Activated CD4-positive, alpha-beta T cell treated with anti-CD3 and anti-CD28 coated beads, Interleukin-2, amount 10 ng/mL, durations not matched to agents 24 days and 14 days (primary cell): ENCODE measurements at places on chromosomes 4 and X. TPM values are rescaled to one million over a fixed set of nuclear protein-coding genes. Genes with fewer than 3 reads are reported as not detected.

The RAB33A gene
- total RNA-seq, result 20.6 and 21.0 TPM in 2 replicates

The TMEM175 gene
- total RNA-seq, result 12.7 and 13.9 TPM in 2 replicates

The CT45A1 gene
- total RNA-seq, result not detected in 2 replicates

The SPIN4 gene
- total RNA-seq, result 4.9 and 5.3 TPM in 2 replicates

The KIAA1210 gene
- total RNA-seq, result not detected in 2 replicates

The SLC16A2 gene
- 0.40 and 0.58 TPM in 2 replicates for total RNA-seq

The CXCR3 gene
- 34.5 and 35.2 TPM in 2 replicates for total RNA-seq

The JAKMIP1 gene
- 10.3 and 11.3 TPM in 2 replicates for total RNA-seq

DNA sequence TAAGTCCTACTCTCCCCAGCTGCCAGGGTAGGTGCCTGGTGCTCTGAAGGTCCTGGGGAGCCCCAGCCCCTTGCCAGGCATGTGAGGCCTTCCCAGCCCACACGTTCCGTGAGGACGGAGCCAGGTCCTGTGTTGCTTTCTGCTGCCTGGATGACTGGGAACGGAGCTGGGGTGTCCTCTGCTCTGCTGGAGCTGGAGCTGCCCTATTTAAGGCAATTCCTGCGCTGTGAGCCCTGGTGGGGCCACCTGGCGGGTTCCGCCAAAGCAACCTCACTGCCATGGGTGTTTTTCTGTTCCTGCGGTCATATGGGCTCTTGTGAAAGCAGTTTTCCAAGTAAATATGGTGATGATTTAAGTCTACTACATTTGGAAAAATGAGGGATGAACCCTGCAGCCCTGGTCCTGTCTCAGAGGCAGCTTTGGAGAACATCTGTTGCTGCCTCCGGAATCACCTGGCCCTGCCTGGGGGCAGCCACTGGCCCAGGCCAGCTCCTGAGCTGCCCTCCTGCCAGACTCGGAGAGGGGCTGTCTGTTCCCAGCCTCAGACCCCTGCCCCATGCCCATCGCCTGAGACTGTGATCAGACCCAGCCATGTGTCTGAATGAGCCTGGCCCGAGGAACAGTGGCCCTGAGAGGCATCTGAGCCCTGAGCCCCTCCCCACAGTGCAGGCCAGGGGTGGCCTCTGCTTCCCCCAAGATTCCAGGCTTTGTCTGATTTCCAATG, 33.2 kb downstream of the FGFRL1 start:
- DNase-seq, result no peak

- no peak for DNase-seq
Observed at GRCh38 chr4:107255596-107255995, 219.5 kb upstream of the DKK2 start.

DNA sequence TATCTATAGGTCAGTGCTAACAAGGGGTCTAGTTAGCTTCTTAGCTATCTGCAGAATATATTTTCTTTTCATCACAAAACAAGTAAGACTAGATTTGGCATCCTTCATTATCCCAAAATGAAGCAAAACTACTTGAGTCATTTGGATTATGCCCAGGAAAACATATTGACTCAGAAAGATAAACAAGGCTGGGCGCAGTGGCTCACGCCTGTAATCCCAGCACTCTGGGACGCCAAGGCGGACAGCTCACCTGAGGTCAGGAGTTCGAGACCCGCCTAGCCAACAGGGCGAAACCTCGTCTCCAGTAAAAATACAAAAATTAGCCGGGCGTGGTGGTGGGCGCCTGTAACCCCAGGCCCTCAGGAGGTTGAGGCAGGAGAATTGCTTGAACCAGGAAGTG, 18.0 kb upstream of the MND1 start:
- DNase-seq, result no peak

GRCh38 chrX:47849778-47850177, 13.1 kb downstream of the ZNF81 start:
- no peak for DNase-seq

GRCh38 chr4:163614866-163615265, 120.4 kb downstream of the TMA16 start:
- DNase-seq, result no peak

DNA sequence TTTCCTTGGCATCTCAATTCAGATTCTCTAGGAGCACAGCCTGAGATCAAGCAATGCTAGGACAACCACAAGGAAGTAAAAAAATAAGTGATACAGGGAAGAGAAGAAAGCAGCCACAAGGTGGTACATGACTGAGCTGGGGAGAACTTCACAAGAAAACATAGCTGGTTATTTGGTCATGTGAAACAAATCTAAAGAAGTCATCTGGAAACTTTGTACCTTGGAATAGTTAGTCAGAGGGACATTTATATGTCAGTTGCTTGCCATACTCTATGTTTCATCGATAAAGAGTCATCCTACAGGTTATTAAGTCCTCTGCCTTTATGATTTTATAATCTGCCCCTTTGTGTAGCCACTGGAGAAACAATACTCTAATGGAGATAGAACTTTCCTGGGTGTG, 575.1 kb downstream of the IL15 start:
- DNase-seq, result no peak

DNA sequence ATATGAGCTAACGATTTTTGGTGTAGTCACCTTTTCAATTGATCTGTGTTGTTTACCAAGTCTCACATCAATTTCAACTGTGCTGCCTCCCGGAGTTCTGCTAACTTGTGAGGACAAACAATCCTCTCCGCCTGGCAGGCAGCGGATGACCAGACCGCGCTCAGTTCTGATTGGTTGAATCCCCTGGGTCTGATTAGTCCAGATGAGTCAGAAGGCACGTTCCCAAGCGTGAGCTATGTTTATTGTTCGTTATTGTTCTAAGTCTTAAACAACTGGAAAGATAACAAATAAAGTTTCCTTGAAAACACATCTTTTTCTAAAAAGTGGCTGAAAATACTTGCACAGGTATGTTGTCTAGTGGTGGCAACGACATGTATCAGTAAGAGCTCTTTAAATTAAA, 37.9 kb upstream of the TRPC3 start:
- DNase-seq, result no peak

- peak; percentile 44 for DNase-seq
Observed at GRCh38 chrX:126770179-126770578, 49.4 kb upstream of the PRR32 start.

DNA sequence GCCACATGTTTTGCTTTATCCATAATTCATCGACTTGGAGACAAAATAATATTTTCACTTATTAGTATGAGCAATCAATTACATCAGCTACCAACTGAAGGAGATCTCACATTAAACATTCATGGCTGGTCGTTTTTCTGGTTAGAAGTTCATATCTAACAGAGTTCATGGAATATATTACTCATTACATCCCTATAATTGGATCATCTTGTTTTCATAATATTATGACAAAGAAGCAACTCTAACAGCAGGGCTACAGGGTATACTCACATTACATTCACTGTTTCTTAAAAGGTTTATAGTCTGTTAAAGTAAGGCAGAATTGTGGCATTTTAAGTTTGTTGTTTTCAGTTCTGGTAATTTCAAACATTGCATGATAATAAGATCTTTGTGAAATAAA, 33.0 kb downstream of the GSTCD start:
- DNase-seq, result no peak

- no peak for DNase-seq
Observed at GRCh38 chrX:3377560-3377959, 31.1 kb upstream of the MXRA5 start.

DNA sequence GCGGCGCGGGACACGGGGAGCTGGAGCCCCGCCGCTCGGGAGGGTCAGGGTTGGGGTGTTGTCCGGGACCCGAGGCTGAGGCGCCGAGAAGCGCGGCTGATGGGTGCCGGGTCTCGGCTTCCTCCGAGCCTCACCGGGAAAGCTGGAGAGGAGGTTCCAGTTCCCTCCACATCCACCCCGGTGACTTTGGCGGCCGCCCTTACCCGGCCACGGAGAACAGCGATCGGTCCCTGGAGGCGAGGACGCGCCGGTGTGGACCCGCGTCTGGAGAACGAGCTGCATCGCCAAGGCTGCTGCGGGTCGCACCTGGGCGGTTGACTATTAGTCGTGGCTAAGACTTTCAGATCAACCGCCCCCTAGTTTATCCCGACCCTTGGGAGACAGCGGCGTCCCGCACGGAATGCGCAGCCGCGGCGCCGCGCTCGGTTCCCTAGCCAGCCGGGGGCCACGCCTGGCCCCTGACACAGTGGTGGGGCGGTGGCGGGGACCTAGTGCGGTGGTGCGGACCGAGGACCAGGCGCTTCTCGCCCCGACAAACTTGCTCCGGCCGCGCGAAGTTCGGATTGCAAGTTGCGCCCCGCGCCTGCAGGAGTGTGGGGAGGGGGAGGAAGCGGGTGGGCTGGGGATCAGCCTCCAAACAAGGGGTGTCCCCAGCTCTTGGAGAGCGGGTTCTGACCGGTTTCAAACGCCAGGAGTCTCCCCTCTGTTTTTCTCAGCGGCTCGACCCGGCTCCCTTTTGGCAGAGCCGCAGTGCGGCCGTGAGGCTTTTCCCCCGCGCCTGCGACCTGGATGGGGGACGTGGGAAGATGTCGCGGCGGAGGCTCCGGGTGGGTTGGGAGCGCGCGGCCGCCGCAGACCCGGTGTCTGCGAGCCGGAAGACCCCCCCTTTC, 568 bp downstream of the FHDC1 start:
- DNase-seq, result peak; percentile 73

- no peak for DNase-seq
Observed at GRCh38 chr4:184359888-184360287, 114.5 kb downstream of the IRF2 start.

DNA sequence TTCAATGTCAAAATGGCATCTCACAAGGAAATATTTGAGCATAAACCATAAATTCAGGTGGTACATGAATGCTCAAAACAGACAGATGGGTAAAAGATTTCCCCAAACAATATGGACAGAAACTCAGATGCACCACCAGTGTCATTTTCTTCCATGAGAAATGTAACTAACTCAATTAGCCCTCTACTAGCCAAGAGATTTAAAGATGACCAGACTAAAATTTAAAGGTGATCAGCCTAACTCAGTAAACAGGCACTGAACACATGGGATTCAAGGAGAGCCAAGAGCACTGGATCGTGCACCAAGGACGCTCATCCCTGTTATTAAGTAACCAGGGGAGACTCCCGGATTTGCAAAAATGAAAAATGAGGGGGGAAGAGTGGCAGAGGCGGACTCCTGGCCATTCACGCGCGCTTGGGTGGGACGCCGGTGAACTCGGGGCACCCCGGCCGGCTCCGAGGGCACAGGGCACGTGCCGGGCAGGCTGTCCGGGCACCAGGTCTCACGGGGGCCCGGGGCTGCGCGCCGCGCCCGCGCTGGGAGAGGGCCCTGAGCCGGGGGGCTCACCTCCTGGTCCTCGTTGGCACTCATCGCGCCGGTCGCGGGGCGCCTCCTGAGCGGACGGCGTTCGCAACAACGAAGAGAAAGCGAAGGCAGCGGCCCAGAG, 490 bp downstream of the RWDD4 start:
- DNase-seq, result no peak

GRCh38 chrX:124504111-124504983, 158.0 kb downstream of the SH2D1A start:
- no peak for DNase-seq

DNA sequence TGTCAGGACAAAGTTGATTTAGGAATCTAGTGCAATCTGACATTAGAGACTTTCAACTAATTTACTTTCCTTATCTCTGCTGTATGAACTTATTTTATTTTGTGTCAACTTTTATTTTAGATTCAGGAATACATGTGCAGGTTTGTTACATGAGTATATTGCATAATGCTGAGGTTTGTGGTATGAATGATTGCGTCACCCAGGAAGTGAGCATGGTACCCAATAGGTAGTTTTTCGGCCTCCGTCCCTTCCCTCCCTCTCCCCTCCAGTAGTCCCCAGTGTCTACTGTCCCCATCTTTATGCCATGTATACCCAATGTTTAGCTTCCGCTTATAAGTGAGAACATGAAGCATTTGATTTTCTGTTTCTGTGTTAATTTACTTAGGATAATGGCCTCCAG, 68.7 kb upstream of the TEX13D start:
- no peak for DNase-seq

DNA sequence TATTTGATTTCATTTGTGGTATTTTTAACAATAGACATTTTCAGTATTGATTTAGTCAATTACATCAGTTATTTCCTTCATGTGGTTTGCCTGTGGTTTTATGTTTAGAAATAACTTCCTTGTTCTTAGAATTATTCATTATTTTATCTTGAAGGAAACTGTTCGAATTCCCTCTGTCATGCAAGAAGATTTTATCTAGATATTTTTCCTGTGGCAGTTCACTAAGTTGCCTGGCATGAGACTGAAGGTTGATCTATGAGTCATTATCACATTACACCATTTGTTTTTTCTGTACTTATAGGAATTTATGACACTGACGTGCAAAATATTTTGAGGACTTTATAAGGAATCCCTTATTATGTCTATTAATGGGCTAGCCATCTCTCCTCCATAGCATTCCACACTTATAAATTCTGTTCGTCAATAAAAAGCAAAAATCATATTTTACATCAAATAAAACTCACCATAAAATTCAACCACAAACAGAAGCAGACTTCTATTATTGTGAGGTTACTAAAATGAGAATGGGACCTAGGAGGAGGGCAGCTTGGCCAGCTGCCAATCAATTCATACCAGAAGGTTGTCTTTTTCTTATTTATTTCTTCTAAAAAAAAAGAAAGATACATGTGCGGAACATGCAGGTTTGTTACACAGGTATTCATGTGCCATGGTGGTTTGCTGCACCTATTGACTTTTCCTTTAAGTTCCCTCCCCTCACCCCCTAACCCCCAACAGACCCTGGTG, 179.0 kb downstream of the KCNIP4 start:
- DNase-seq, result no peak

GRCh38 chrX:679291-679979, 48.8 kb downstream of the SHOX start:
- no peak for DNase-seq

DNA sequence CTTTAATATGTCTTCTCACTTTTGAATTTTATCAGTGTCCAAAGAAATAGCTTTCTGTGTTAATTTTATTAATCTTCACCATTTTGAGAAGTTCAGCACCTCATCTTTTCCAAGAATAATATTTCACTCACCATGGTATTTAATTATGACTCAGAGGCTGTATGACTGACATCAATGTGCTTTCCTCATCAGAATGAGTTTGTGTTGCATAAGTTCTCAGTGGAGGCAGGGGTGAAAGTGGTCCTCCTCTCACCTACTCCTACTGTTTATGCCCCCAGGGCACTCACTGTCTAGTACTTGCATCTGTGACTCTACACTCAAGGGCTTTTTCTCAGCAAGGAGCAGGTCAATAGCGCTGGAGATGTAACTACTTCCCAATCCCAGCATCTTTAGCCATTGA, 905.3 kb upstream of the INTU start:
- no peak for DNase-seq
